DMS79 (cell line): ENCODE measurements at places on chromosomes 11 and 22.

GRCh38 chr11:27319072-27319471 is 43.9 kb downstream of the CCDC34 start:
- DNase-seq, result no peak

- DNase-seq, result peak; percentile 82
Measured at GRCh38 chr11:72041364-72042063, 38.8 kb downstream of the NUMA1 start.

DNA sequence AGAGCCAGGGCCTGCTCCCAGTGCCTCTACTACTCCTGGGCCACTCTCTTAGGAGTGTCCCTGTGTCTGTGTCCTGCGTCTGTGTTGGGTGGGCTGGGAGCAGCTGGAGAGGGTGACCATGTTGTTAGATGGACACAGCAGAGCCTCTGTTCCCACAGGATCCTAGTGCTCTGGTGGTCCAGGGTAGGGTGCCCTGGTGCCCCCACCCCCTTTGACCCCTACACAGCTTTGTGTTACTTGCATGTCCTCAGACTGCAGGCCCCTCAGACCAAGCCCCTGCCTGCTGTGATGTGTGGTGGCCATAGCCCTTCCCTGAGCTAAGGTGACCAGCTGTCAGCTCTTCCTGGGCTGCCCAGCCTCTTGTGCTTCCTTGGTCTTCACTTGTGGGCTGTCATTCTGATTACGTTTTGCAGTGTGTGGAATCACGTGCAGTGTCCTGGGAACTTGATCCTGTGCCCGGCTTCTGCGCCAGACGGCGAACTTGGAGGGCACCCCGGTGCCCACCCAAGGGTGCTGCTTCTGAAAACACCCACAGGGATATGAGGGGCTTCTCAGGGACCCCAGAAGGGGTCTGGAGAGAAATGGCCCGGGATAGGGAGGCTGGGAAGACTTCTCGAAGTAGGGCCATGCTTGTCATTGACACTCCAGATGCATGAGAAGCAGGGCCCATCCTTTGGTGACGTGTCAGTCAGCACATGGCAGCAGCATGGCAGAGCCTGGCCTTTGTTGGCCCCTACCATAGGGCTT is 1.5 kb downstream of the TANGO2 start:
- no peak for DNase-seq

DNA sequence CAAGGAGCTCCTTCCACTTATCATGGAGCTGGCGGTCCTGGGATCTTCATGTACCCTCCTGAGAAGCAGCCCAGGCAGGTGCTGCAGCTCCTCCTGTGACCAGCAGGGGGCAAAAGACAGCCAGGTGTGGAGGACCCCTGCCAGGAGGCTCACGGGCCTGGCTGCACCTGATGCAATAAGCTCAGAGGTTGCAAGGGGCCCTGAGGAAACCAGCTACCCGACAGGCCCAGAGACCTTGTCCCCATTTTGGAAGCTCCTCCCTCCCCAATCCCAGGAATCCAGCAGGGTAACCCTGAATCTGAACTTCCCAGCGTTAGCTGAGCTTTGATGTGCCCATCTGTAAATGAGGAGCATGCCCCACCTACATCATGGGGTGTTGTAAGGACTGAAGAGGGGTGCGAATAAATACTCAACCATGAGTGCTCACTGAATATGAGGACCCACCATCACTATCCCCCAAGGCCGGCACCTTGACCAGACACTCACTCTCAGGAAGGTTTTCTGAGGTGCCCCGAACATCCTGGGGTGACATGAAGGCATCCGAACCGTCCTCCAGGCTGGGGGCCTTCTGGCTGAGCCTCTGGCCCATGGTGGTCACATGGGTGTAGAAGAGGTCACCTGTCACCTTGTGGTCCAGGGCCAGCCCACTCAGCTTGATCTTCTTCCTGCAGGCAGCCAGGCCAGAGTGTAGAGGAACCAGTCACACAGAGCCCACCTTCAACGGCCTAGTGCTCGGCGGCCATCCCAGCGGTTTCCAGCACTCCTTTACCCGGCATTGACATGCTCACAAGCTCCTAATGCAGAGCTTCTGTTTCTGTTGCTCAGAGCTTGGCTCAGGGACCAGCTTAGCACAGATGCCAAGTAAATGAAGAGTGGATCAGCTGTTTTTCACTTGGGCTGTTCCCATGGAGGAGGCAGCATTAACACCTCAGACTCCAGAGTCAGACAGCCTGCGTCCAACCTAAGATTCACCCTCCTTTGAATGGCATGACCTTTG is 21.7 kb downstream of the SLC43A1 start:
- no peak for DNase-seq

GRCh38 chr11:15493921-15494620 is 379.3 kb downstream of the INSC start:
- no peak for DNase-seq

GRCh38 chr11:46296528-46297448 is 19.3 kb downstream of the CREB3L1 start:
- DNase-seq, result peak; percentile 37

- DNase-seq, result no peak
Measured at GRCh38 chr11:117940736-117941135, 11.5 kb upstream of the TMPRSS13 start.

DNA sequence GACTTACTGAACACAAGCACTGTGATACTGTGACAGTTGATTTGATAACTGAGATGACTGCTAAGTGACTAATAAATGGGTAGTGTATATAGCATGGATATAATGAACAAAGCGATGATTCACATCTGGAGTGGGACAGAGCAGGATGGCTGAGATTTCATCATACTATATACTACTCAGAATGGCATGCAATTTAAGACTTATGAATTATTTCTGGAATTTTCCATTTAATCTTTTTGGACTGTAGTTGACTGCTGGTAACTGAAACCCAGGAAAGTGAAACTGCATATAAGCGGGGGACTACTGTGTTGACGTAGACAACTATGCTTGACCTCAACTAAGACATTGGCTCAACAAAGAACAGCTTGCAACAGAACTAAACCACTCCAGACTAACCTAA is 20.0 kb upstream of the NUCB2 start:
- DNase-seq, result no peak

DNA sequence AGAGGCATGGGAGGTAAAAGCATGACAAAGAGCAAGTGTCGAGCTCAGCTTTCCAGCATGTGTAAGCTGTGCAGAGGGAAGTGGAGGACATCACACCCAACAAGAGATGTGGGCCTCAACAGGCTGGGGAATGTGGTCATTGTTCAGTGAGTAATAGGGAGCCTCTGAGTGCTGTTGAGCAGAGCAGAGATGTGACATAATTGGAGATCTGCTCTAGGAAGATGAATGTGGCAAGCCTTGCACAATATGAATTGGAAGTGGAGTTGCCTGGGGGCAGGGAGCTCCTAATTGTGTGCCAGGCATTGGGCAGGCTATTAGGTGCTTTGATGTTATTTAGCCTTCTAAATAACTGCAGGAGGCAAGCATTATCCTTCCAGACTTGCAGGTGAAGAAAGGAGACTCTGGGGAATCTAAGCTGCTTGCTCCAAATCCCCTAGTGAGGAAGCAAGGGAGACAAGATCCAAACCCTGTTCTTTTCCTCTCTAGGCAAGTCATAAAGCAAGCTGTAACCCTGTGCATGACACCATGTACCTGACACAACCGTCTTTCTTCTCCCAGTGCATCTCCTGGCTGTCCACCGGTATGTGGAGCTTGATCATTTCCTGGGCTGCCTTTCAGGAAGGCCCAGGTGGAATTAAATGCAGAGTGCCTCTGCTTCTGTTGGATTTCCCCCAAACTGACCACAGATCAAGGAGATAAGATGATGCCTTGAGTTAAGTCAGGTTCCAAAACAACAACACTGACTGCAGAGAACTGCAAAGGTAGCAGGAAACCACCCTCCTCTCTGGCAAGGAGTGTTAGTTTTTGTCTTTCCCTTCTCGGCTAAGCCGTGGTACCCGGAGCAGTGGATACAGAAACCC is 221.4 kb downstream of the TENM4 start:
- DNase-seq, result no peak

DNA sequence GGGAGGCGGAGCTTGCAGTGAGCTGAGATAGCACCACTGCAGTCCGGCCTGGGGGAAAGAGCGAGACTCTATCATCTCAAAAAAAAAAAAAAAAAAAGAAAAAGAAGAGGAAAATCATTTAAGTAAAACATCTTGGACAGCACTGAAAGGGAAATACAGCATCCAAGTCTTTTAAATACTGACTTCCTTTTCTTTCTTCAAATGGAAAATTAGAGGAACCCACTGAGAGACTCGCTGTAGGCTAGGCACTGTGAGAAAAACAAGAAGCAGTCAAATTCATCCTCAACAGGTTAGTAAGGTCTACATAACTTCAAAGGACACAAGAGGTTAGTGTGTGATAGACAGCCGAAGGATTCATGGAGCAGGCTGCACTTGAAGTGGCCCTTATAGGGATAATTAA is 243.7 kb downstream of the BLID start:
- no peak for DNase-seq

- no peak for DNase-seq
Measured at GRCh38 chr11:73210916-73211667, 7.0 kb upstream of the P2RY2 start.

DNA sequence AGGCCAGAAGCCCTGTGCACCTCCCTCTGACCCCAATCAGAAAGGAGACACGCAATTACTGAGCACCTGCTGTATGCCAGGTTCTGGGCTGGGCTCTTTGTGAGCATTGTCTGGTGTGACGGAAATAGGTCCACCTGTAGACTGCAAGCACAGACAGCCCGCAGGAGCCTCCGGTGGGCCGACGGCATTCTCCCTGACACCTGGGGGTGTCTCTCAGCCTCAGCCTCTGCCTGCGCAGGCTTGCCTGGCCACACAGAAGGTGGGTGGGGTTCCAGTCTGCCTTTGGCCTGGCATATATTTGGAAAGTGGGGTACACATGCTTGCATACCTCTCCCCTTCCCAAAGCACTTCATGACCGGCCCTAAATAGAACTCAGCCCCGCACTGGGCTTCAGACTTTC is 129.3 kb downstream of the BUD13 start:
- DNase-seq, result no peak

DNA sequence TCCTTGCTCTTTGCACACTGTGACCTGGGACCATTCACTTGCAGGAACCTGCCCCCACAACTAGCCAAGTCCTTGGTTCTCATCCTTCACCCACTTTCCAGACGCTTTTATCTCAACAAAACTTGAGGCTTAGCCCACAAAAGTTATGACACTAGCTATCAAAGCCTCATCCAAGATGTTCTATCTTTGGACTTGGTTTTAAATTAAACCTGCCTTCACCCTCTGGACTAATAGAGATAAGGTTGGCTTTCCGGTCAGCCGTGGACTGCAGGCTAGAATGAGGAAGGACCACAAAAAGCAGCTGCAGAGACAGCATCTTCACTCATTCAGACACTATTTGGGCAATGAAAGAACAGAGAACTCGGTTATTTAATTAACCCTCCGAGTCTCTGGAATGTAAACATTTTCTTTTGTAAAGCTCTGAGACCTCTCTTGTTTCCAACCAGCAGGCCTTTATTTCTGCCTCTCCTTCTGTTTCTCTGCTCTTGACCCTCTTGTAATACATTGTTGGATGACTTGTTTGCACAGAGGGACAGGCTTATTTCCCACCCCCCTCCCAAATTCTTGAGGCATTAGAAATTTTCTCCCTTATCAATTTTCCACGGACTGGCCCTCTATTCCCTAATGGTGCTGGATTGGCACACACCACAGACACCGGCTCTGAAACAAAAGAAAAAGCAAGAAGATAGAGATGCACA is 41.4 kb downstream of the ARL14EP start:
- no peak for DNase-seq

DNA sequence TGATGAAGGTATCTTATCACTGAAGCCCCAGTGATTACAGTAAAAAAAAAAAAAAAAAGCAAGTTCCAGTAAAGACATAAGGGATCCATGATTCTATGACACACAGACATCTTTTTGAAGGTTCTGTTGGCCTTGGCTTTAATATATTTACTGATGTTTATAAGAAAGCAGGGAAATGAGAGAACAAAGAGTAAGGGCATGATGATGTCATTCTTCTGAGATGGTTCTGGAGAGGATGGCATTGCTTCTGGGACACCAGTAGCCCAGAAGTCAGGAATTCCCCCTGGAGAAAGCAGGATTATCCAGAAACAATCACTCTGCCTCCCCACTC is 233.6 kb downstream of the FAM76B start:
- no peak for DNase-seq

GRCh38 chr22:19942157-19943081 is 801 bp upstream of the TXNRD2 start:
- no peak for DNase-seq

- DNase-seq, result no peak
Measured at GRCh38 chr22:26660961-26661578, 3.7 kb downstream of the MIAT start.

DNA sequence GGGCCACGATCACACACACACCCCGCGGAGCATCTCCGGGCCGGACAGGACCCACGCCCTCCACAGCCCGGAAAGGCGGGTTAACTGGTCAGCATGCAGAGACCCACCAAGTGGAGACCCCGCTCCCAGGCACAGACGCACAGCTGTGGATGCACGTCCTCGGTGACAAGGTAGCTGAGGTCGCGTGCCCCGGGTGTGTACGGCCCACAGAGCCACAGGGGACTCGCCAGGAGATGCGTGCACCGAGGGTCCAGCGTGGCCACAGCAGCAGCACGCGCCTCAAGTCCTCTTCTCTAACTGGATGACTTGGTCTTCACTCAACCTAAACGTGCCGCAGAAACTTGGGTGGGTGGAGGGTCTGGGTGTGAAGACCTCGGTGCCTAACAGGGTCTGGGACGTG is 5.5 kb downstream of the H19 start:
- DNase-seq, result no peak

DNA sequence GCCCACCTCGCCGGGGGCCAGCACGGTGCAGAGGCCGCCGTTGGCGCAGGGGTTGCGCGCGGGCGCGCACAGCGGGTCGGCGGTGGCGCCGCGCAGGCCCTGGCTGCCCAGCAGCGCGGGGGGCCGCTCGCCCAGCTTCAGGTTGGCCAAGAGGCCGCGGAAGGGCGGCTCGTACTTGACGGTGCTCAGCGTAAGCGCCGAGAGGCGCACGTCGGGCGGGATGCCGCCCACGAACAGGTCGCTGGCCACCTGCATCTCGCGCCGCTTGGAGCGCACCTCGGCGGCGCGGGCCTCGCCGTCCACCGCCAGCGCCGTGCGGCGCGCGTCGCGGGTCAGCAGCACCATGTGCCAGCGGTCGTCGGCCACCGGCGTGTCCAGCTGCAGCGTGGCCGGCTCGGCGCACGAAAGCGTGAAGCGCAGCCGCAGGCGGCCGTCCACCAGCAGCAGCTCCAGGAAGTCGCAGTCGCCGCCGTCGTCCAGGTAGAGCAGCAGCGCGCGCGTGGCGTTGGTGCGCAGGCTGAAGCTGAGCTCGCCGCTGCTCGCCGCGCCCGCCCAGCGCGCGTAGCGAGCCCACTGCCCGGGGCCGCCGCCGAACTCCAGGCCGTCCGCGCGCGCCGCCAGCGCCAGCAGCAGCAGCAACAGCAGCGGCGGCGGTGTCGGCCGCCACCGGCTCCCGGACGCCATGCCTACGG is 9.8 kb downstream of the NRXN2 start:
- DNase-seq, result no peak
